ENCODE measurements at places on chromosomes 4 and X. TPM values are rescaled to one million over a fixed set of nuclear protein-coding genes. Genes with fewer than 3 reads are reported as not detected.

GRCh38 chr4:97994765-97995465, 148.4 kb downstream of the STPG2 start:
- no peak overlapping the region for H3K27ac ChIP-seq
- H3K36me3 ChIP-seq, result no peaks in the 10 kb centered on the region
- no peak overlapping the region for H3K4me3 ChIP-seq
- DNase-seq, result no peak

GRCh38 chr4:68734095-68734494, 63.6 kb upstream of the UGT2B15 start:
- DNase-seq, result no peak
- H3K27me3 ChIP-seq, result no peaks in the 10 kb centered on the region
- H3K36me3 ChIP-seq, result no peaks in the 10 kb centered on the region
- no peak overlapping the region for H3K27ac ChIP-seq
- H3K4me1 ChIP-seq, result no peaks in the 10 kb centered on the region
- no peak overlapping the region for H3K4me3 ChIP-seq

DNA sequence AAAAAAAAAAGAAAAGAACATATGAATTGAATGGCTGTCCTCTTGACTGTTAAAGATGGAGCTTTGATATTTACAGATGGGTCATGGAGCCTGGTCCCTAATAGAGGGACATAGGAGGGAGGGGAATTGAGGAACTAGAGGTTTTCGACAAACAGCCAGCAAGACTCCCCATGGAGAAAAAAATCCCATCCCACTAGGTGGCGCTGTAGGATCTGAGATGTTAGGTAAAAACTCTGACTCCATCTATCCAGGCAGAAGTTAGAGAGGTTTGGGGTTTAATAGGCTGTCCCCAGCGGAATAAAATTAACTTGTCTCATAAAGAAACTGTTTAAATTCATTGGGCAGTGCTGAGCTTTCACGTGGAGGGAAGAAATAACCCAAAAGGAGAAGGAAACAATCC, 45.9 kb downstream of the HMGB2 start:
- peaks cover 1% of the 10 kb centered on the region for H3K36me3 ChIP-seq
- H3K27me3 ChIP-seq, result no peaks in the 10 kb centered on the region
- DNase-seq, result peak; percentile 92
- peaks cover 16% of the 10 kb centered on the region for H3K4me1 ChIP-seq

- no peak for DNase-seq
- no peaks in the 10 kb centered on the region for H3K36me3 ChIP-seq
- H3K4me1 ChIP-seq, result no peaks in the 10 kb centered on the region
- H3K4me3 ChIP-seq, result no peak overlapping the region
- H3K27me3 ChIP-seq, result peaks cover 2% of the 10 kb centered on the region
These were observed 1.2 kb downstream of the LINC00632 start for GRCh38 chrX:140710710-140711109.

GRCh38 chr4:72302981-72303704, 265.9 kb downstream of the ADAMTS3 start:
- H3K27me3 ChIP-seq, result no peaks in the 10 kb centered on the region
- no peaks in the 10 kb centered on the region for H3K4me1 ChIP-seq
- no peak overlapping the region for H3K27ac ChIP-seq
- no peak overlapping the region for H3K4me3 ChIP-seq

GRCh38 chr4:125049711-125050110, 265.0 kb upstream of the FAT4 start:
- no peak for DNase-seq
- no peaks in the 10 kb centered on the region for H3K4me1 ChIP-seq
- no peaks in the 10 kb centered on the region for H3K36me3 ChIP-seq
- no peaks in the 10 kb centered on the region for H3K27me3 ChIP-seq
- H3K4me3 ChIP-seq, result no peak overlapping the region

DNA sequence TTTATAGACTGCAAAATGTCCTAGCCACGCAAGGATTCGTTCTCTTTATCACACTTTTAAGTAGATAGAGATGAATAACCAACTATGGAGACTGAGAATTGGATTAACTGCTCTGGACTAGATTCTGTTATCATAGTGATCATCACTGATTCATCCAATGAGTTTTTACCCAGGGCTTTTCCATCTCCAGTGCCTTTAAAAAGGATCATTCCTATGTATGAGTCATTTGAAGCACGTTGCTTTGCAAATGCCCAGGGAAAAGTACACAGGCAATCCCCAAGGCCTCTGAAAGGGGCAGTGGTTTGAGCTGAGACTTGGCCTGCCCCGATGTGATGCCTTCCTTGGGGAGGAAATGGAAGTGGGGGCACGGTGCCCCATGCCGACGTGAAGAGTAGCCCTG, 122.7 kb upstream of the PSAPL1 start:
- no peak overlapping the region for H3K4me3 ChIP-seq

- DNase-seq, result no peak
- H3K4me1 ChIP-seq, result no peaks in the 10 kb centered on the region
- no peak overlapping the region for H3K27ac ChIP-seq
These were observed 58.7 kb downstream of the SCFD2 start for GRCh38 chr4:53307210-53307609.

DNA sequence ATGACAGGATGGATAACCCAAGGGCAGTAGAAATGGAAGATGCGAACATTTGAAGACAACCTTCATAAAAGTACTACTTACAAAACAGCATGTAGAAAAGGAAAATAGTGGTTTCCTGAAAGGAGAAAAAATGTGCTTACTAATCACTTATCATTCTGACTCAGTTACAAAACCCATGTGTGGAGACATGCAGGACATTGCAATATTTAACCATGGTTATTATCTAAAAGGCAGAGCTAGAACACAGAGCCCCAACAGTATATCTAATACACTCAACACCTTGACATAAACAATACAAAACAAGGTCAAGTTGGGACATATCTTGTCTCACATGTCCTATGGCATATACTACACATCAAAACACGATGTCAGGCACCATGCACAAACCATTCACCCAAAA, 55.9 kb downstream of the EIF4E start:
- no peak overlapping the region for H3K4me3 ChIP-seq
- DNase-seq, result no peak
- H3K4me1 ChIP-seq, result peaks cover 8% of the 10 kb centered on the region
- peaks cover 19% of the 10 kb centered on the region for H3K36me3 ChIP-seq

DNA sequence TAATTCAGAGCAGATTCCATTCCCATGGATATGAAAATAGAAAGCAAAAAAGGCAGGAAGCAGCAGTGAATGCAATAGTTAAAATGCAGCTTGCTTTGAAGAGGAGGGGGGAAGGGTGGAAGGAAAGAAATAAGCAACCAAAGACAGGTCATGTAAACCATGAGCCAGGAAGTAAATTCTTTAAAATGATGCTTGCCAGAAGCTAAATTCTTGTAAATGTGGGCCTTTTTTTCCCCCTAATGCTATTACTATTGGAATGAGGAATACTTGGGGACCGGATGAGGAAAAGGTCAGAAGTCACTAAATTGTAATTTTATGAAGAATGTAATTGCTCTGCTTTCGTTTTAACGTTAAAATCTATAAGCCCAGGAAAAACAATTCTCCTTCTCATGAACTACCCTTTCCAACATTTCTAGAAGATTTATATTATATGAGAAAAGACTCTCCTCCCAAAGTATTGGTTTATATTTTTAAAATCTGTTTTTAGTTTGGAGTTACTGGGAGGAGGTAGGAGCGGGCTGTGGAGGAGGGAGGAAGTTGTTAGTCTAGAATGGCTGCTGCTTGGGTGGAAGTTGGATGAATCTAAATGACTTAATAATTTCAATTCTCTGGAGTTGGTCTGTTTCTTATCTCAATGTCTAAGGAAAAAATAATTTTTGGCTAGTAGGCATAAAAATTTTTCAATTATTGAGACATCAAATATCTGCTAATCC, 77.6 kb upstream of the PCDH18 start:
- no peaks in the 10 kb centered on the region for H3K4me1 ChIP-seq
- no peak for DNase-seq
- no peaks in the 10 kb centered on the region for H3K36me3 ChIP-seq
- no peaks in the 10 kb centered on the region for H3K27me3 ChIP-seq
- no peak overlapping the region for H3K4me3 ChIP-seq
- H3K27ac ChIP-seq, result no peak overlapping the region

DNA sequence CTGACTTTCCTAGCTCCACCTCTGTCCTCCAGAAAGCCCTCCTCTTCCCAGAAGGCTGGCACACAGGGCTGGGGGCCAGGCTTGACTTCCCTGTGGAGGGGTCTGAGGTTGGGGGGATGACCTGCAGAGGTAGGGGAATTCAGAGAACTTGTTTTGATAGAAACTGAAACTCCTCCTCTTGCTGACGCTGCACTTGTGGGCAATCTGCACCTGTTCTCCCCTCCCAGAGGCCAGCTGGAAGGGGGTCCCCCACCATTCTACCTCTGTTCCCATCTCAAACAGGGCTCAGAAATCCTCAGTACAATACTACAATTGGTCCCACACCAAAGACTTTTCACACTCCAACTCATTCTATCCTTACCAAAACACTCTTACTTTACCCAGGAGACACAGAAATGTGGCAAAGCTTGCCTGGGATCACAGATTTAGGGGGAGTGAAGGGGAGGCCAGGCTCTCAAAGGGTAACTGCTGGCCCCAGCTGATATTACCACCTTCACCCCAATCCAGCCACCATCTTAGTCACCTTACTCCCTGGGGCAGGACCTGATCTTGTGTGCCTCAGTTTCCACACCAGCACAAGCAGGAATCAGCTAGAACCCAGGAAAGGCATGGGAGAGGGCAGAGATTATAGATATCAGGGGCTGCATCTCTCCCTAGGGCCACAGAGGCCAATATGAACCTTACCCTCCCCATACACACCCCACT, 18.5 kb downstream of the OTUD5 start:
- peaks cover 60% of the 10 kb centered on the region for H3K36me3 ChIP-seq
- H3K27me3 ChIP-seq, result no peaks in the 10 kb centered on the region
- H3K4me3 ChIP-seq, result peak overlapping the region; percentile 82
- peak; percentile 93 for DNase-seq

DNA sequence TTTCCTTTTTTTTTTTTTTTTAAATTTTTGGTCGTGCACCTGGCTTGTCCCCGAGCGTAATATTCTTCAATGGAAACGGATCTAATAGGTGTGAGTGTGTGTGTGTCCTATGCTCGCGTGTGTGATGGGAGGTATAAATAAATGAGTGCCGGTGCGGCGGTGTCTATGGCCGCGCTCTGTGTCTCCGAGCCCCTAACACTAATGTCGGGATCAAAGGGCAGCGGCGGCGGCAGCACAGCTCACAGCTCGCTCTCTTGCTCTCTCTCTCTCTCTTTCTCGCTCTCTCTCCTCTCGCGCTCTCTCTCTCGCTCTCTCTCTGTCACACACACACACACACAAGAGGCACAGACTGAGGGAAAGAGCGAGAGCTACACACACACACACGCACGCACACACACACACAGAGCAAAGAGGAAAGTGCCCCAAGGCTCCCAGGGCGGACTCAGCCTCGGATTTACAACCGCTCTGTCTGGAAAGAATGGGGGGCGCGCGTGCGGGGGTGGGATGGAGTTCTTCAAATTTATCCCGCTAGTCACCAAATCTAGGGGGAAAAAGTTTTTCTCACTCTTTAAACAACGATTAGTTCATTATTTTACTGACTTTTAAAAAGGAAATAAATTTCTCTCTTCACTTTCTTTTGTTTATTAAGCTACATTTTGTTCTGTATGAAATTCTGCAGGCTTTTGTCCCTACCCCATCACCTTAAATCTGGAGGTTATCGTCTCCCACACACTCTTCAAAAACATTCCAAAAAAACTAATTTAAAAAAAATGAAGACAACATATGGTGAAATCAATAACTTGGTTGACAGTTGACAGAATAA, at the start of gene ZNF827:
Gene ZNF827 (minus strand): TSS at position 206 of the 823 bp plus-strand sequence. CDS start 416 bp downstream, outside the sequence.
- peaks cover under 1% of the 10 kb centered on the region for H3K27me3 ChIP-seq
- H3K36me3 ChIP-seq, result peaks cover 8% of the 10 kb centered on the region
- H3K4me1 ChIP-seq, result peaks cover 31% of the 10 kb centered on the region
- peak within 1 kb of the TSS; percentile 95 for H3K4me3 ChIP-seq
- peak; percentile 89 for DNase-seq

GRCh38 chr4:75287738-75288517, 226.3 kb downstream of the RCHY1 start:
- DNase-seq, result peak; percentile 14
- H3K36me3 ChIP-seq, result no peaks in the 10 kb centered on the region
- H3K27me3 ChIP-seq, result no peaks in the 10 kb centered on the region
- no peak overlapping the region for H3K4me3 ChIP-seq

DNA sequence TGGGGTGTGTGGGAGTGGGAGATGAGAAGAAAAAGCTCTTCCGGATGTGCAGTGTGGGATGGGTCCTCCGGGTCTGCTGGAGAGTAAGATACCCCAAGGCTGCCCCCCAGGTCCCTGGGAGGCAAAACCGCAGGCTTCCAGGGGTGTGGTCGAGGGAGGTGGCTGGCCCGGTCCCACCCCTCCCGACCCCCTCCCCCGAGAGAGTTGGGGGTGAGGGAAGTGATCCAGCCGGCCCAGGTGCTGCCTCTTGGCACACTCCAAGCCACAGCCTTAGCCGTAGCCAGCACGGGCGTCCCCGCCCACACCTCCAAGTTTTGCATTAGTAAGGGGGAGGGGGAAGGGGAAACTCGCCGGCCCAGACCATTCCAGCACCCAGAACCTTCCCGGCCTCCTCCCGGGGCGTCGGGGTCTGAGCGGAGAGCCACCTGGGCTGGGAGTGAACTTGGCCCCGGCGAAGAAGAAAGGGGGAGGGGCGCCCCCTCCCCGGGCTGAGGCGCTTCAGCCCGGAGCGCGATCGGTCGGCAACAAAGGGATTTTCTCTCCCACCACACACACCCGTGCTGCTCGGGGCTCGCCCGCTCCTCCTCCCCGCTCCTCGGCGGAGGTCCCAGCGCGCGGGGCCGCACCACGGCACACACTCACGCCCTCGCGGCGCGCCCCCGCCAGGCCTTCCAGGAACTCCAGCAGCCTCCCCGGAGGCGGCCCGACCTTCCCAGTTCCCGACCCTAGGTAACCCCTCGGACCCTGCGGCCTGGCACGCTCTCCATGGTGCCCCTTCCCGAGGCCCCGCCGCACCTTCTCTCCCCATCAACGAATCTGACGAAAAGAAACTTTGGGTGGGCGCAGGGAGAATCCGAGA, 14.4 kb downstream of the BCOR start:
- H3K36me3 ChIP-seq, result peaks cover 7% of the 10 kb centered on the region
- H3K27ac ChIP-seq, result no peak overlapping the region
- H3K4me1 ChIP-seq, result peaks cover 33% of the 10 kb centered on the region
- H3K4me3 ChIP-seq, result peak overlapping the region; percentile 71

DNA sequence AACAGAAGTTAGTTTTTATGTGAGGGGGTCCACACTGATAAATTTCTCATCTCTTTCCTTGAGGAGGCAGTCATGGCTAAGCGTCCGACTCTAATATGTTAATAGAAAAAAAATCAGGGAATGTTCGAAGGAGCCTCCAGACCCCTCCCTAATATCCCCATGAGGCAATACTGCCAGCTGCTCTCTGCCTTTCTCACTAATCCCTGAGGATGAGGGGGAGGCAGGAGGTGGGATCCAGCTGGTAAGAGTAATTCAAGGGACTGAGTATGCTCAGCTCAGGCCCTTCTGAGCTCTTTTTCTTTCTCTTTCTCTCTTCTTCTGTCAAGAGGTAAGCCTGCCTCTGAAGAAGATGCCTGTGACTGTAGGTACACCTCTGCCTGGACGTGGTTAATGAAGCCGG, 51.7 kb downstream of the PIR start:
- peaks cover 2% of the 10 kb centered on the region for H3K27me3 ChIP-seq
- no peaks in the 10 kb centered on the region for H3K36me3 ChIP-seq
- no peak overlapping the region for H3K27ac ChIP-seq
- DNase-seq, result no peak
- no peaks in the 10 kb centered on the region for H3K4me1 ChIP-seq

GRCh38 chr4:43133566-43133965, 241.1 kb downstream of the GRXCR1 start:
- H3K36me3 ChIP-seq, result no peaks in the 10 kb centered on the region
- no peak overlapping the region for H3K4me3 ChIP-seq
- H3K27ac ChIP-seq, result no peak overlapping the region
- H3K4me1 ChIP-seq, result no peaks in the 10 kb centered on the region
- no peak for DNase-seq

PAGE5 gene
- total RNA-seq, result not detected

PNCK gene
- total RNA-seq, result 0.36 TPM

USP17L30 gene
- not detected for total RNA-seq

MAGEA3 gene
- not detected for total RNA-seq

FATE1 gene
- not detected for total RNA-seq

RENBP gene
- 13.7 TPM for total RNA-seq
